ENCODE measurements at places on chromosomes 2 and 18. TPM values are rescaled to one million over a fixed set of nuclear protein-coding genes. Genes with fewer than 3 reads are reported as not detected.

DNA sequence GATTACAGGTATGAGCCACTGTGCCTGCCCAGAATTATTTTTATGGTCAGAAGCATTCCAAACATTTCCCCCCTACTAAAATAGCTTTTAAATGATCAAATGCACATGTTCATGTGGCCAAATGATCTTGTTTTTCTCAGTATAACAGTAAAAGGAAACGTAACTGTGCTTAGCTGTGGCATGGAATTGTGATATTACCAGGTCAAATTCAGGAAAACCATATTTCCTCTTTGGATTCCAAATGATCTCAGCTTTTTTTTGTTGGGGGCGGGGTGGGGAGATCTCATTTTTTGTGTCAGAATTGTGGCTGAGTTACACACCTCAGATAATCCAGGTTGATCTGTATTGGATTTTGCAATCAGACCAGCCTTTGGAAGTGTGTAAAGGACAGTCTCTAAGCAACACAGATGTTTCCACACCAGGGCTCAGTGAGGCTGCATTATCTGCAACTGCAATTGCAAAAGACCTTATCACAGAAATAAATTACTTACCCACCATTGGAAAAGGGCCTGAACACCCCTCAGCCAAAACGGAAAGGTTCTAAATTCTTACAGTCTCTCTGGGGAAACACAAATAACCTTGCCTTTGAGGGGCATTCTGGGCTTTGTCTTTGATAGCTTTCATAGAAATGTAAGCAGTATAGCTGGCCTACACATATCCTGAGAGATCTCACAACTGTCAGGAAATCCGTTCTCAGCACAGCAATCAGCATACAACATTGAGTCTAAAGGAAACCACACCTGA lies 8.4 kb downstream of the CASP10 start:
- DNase-seq: no peak

GRCh38 chr2:182359027-182359989 lies 67.5 kb downstream of the PDE1A start:
- peak; percentile 63 for DNase-seq

SGO2 gene
- 37.3 TPM for total RNA-seq

TWSG1 gene
- total RNA-seq: 33.6 TPM

POTEI gene
- not detected for total RNA-seq

Data from A673 (cell line).